Stomach (tissue), 19 donors: ENCODE measurements at places on chromosomes 7 and 10. TPM values are rescaled to one million over a fixed set of nuclear protein-coding genes. Genes with fewer than 3 reads are reported as not detected.

The OR2A12 gene
- total RNA-seq = not detected

The PRLHR gene
- 0.37 TPM for total RNA-seq

The CFAP46 gene
- 0.18 TPM for total RNA-seq

The METTL27 gene
- 0.87 TPM for total RNA-seq

The TMEM176A gene
- 42.0 TPM for total RNA-seq

GRCh38 chr7:102024769-102025391 lies 207.5 kb downstream of the CUX1 start:
- peak; percentile 64 for DNase-seq

DNA sequence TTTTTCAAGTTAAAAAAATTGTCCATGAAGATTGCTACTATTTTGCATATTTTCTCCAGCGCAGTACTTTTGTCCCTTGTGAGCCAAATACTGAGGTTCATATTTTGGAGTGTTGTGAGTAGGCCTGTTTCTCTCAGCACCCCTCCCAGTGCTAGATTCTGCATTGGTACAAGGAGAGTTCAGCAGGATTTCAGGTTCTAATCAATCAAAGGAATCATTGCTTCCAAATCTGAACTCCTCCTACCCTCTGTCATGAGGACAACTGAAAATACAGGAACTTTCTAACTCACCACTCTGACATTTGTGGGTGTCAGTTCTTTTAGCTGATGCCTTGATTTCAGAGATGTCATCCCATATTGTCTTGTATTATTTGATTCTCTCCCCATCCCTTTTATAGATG lies 299.9 kb downstream of the FZD1 start:
- DNase-seq = no peak

- DNase-seq = no peak
Observed at GRCh38 chr7:55468495-55468894, 103.4 kb downstream of the LANCL2 start.

GRCh38 chr7:158262284-158263109 lies 325.1 kb downstream of the PTPRN2 start:
- DNase-seq = no peak

- DNase-seq = no peak
Observed at GRCh38 chr10:26481914-26482550, 43.9 kb downstream of the APBB1IP start.

GRCh38 chr7:133015888-133016287 lies 66.0 kb downstream of the CHCHD3 start:
- no peak for DNase-seq

DNA sequence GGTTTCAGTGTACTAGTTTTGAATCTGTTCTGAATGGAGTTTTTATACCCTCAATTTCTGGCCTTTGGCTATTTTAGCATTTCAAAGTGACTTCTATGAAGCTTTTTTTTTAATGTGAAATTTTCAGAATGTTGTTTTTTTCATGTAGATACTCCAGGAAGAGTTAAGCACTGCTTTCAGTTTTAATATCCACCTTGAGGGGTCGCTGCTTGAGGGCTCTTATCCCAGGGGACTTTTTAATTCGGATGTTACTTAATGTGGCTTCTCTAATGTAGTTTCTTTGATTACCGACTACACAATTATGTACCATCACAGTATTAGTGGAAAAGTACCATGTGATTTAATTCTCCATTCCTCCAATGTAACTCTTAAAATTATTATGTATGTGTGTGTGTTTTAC lies 5.2 kb downstream of the IFIT5 start:
- peak; percentile 45 for DNase-seq

- DNase-seq = no peak
Observed at GRCh38 chr7:150413640-150414081, 34.5 kb downstream of the ZNF775 start.

DNA sequence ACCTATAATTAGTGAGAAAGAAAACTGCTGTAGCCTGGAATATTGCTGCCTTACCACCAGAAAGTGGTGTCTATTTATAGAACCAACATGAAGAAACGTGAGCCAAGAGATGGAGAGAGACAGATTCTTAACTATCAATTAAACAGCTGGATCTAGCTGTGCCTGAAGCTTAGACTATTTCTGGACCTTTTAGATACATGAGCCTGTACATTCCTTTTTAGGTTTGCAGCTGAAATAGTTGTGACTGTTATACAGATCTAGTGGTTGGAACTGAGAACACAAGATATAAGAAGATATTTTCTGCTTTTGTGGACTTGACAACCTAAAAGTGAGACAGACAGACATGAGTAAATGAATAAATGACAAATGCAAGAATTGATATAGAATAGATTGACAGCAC lies 73.4 kb downstream of the CDK14 start:
- no peak for DNase-seq

GRCh38 chr7:22565315-22565811 lies 65.4 kb upstream of the STEAP1B start:
- DNase-seq = no peak

DNA sequence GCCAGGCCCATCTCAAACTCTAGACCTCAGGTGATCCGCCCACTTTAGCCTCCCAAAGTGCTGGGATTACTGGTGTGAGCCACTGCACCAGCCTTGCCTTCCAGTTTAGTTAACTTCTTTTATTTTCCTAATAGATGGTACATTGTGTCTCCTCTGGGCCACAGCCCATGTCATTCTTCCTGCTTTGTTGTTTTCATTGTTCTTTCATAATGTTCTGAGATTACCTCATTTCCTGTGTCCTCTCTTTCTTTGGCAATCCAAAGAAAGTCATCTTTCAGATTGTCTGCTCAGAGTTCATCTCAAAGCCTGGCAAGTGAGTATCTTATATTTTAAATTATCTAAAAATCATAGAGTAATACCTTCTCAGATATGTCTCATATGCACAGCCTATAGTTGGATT lies at the start of gene OLAH:
OLAH (plus strand) TSS at position 270 of the 400 bp plus-strand sequence. CDS start 3,346 bp downstream, outside the sequence.
- no peak for DNase-seq

DNA sequence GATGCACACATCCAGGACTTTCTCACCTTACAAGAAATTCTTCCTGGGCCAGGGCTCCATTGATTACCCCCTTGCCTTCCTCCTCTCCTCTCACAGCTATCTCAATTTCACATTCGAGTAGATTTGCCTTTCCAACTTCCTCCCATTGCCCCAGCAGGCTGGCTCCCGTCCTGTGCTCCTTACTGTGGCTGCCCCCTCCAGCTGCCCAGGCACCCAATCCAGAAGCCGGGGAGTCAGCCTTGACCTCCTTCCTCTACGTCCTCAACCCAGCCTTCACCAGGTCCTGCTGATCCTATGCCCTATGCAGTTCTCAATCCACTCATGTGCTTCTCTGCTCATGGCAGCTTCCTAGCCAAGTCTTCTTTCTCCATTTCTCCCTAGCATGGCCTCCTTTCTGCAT lies 85.7 kb upstream of the GPR26 start:
- DNase-seq = no peak

- DNase-seq = no peak
Observed at GRCh38 chr7:8773518-8773917, 340.1 kb downstream of the NXPH1 start.

DNA sequence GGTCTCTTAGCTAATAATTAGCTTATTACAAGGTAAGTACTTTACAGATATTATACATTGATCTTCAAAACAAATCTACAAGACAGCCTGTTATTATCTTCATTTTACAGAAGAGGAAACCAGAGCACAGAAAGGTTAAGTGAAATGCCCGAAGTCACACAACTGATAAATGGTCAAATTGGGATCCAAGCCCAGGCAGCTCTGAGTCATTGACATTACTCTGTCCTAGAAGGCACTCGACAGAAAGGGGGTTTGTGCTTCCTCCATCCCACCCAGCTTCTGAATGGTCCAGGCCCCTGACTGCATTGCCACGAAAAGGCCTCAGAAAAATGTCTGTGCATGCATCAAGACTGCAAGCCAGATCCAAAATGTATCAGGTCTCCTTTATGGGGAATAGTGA lies 81.3 kb upstream of the ZNF438 start:
- no peak for DNase-seq

DNA sequence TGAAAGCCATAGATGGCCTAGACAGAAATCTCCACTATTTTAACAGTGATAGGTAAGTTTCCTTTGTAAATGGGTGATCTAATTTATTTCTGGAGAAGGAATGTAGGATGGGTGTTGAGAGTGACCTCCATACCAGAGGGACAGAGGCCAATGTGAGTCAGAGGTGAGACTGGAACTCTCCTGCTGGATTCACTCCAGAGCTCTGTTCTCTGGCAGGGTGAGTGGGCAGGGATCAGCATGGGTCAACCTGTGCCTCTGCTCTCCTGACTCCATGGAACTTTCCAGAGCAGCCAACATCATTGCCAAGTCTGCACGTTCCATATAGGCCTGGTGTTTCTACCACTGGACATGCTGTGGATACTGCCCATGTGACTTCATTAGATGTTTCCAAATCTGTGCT lies 11.4 kb downstream of the AKR1C3 start:
- DNase-seq = no peak

GRCh38 chr10:110200503-110200902 lies 6.9 kb upstream of the MXI1 start:
- DNase-seq = no peak

- no peak for DNase-seq
Observed at GRCh38 chr7:80791509-80791929, 127.3 kb downstream of the SEMA3C start.

DNA sequence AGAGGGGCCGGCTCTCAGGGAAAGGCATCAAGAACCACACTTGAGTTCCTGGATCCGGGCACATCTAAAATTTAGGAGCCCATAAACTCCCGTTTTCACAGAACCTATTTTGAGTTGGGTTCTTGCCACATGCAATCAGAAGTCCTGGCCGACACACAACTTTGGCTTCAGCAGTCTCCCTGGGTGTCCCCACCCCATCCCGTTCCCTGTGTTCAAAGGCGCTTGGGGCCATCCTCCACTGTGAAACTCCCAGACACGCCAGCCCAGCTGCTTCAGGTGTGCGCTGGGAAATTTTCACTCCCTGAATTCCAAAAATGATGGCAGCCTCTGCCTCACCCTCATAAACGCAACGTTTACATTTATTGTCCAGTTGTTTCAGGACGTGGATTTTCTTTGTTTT lies 8.4 kb upstream of the ZFAND2A start:
- no peak for DNase-seq

- DNase-seq = no peak
Observed at GRCh38 chr7:137873524-137873923, 26.8 kb upstream of the DGKI start.

DNA sequence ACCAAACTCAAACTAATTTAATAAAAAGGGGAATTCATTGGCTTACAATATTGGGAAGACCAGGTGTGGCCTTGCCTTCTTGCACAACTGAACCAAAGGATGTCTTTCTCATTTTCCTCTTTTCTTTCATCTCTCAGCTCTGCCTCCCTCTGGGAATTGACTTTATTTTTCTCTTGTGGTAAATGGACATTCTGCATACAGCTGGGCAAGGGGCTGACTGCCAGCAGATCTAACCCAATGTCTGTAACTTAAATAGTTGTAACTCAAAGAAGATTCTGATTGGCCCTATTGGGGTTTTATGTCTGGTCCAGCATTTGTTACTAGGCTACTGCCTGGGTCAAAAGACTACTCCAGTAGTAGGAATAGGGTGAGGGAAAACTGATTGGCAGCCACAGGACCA lies 15.3 kb downstream of the PTTG1IP2 start:
- no peak for DNase-seq

DNA sequence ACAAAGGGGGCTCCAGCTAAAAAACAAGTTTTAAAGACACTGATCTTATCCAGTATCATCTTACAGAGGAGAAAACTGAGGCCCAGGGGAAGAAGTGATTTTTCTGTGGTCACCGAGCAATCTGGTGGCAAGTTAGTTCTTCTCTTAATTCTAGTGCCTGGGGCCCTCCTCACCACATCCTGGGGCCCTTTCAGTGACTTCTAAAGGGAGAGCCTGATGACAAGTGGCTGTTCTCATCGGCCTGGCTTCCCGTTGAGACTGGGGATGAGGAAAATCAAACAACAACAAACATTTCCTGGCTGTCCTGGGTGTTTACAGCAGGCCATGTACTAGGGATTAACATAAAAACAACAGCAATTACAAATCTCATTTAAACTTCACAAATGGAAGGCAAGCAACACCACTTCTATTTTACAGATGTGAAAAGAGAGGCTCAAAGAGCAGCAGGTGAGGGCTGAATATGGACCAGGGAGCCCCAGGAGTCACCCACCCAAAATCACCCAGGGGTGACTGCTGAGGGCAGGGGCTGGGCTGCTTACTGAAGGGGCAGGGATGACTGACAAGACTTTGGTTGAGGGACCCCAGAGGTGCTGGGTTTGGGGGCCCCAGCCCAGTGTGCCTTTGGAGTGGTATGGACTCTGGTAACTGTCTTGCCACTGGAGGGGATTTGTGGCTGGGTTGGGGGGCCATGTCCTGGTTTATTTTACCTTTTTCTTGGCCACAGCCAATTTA lies 24.7 kb upstream of the MTPAP start:
- DNase-seq = no peak

- no peak for DNase-seq
Observed at GRCh38 chr10:61071580-61071979, 127.6 kb upstream of the RHOBTB1 start.

- no peak for DNase-seq
Observed at GRCh38 chr10:93076871-93077270, 3.2 kb downstream of the CYP26A1 start.

- peak; percentile 36 for DNase-seq
Observed at GRCh38 chr10:24427678-24428409, 218.9 kb downstream of the KIAA1217 start.

- no peak for DNase-seq
Observed at GRCh38 chr7:80106498-80107113, 28.0 kb upstream of the GNAI1 start.

- DNase-seq = peak; percentile 40
Observed at GRCh38 chr10:8052341-8052955, 2.0 kb upstream of the GATA3 start.

DNA sequence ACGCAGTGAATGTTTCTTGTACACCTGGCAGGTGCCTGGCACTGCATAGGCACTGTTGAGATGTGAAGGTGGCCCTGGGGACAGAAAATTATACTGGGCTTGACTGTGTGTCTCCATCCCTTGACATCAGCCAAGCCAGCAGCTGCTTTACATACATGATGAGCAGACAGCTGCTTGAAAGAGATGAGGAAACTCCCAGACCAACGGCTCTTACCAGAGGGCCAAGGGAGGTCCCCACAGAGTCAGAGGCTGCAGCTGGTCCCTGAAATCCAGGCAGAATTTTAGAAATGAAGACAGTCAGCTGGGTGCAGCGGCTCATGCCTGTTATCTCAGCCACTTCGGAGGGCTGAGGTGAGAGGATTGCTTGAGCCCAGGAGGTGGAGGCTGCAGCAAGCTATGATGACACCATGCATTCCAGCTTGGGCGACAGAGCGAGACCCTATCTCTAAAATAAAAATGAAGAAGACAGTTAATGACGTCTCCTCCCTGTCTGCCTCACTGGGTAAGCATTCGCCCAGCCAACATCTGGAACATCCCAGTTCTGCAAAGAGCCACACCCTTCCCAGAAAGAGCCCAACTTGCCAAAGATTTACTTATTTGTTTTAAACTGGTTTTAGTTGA lies 17.6 kb downstream of the LIMK1 start:
- DNase-seq = no peak

GRCh38 chr7:55515569-55516279 lies 56.6 kb downstream of the VOPP1 start:
- DNase-seq = peak; percentile 35

DNA sequence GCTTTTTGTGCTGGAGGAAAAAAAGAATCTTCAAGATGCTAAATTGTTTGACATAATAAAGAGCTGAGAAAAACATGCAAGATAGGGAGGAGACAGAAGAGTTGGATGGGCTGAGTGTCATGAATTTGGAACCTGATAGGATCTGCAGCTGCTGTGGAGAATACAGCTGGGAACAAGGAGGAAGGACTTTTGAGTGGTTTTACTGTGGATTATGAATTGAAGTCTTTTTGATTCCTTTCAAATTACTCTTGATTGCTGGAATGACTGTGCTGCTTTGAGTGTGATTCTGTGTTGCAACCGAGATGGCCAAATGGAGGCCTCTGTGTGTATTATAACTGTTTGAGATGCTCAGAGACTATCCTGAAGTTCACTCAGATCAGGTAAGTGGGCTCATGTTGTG lies 4.0 kb downstream of the EFCAB10 start:
- DNase-seq = no peak
